NCI-H2029 treated with DMSO at 0.1 percent for 48 hours (cell line): ENCODE measurements at places on chromosomes 1 and 21.

DNA sequence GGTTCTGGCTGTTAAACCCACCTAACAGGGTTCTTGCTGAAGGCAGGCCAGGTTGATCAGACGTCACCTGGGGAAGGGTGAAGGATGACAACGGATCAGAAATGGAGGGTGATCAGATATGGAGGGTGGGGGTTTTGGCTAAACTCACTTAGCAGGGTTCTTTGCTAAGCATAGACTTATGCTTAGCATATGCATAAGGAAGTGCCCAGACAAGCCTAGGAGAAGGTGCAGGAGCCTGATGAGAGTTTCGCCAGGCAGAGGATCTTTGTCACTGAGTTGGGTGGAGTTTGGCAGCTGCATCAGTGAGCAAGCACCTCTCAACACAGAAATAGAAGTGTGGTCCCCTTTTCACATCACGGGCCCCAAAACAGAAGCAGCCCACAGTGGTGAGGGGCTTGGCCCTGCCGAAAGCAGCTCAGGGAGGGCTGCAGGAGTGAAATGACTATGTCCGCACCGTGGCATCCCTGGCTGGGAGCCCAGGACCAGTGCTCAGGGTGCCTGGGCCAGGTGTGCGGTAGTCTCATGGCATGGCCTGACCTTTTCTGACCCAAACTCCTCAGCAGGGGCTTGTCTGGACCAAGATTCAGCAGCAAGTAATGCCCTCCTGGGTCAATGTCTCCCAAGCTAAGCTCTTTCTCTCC is 101.6 kb downstream of the AJAP1 start:
- DNase-seq, result no peak

DNA sequence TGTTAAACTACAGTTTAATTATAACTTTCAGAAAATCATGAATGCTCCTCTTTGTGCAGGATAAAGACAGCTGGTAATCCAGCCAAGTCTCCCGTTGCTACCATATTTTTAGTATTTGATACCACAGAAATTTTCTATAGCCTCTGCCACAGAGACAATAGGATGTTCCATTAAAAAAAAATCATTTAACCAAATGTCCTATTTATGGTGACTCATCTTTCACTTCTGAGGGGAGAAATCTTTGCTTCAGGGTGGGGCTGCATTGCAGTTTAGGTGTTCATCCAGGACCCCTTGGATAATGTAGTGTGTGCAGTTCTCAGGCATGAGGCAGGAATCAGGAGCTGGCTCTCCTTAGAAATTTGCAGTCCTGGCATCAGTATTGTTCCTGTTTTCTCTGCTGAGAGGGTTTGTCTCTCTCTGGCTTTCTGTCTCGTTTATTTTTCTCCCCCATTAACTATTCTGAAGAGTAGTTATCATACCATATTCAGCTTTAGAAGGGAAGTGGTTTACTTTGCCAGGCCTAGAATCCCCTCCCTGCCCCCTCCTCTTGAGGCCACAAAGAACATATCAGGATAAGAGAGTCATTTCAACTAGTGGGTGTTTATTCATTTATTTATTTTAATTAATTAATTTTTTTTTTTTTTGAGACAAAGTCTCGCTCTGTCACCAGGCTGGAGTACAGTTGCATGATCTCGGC is 3.1 kb downstream of the PRUNE1 start:
- peak; percentile 28 for DNase-seq

GRCh38 chr1:162087111-162087510 is 17.6 kb downstream of the NOS1AP start:
- no peak for DNase-seq

DNA sequence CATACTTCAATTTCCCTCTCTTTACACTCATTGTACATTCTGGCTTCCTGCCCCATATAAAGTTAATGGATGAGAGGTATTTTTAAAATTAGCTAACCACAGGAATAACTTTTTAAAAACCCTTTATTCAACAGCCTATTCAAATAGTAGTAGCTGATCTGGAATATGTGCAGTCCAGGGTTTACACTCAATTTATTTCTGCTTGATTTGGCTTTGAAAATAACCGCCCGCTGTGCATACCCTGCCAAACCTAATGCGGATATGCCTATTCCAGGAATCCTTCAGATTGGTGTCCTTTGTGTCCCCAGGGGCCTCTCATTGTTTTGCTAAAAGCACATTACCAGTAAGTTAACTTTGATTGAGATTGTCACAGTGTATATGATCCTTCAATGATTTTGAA is 1686.2 kb downstream of the PLA2G4A start:
- no peak for DNase-seq

- DNase-seq, result no peak
These were observed 11.6 kb upstream of the RGSL1 start for GRCh38 chr1:182438326-182438725.

DNA sequence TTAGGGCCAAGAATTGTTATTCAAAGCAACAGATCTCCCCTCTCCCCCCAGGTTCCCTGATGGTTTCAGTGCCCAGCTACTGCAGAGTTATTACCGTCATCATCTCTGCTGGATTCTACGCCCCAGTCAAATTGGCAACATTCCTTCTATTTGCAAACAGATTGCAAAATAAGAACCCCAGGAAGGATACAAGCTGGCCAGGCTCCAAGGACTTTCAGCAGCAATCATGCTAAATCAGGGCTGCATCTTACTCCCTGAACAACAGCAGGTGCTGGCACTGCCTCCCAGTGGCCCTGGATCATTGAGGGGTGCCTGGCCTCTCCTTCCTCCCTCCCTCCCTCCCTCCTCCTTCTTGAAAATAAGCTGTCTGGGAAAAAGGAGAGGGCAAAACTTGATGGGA is 521.6 kb upstream of the BEND5 start:
- no peak for DNase-seq

DNA sequence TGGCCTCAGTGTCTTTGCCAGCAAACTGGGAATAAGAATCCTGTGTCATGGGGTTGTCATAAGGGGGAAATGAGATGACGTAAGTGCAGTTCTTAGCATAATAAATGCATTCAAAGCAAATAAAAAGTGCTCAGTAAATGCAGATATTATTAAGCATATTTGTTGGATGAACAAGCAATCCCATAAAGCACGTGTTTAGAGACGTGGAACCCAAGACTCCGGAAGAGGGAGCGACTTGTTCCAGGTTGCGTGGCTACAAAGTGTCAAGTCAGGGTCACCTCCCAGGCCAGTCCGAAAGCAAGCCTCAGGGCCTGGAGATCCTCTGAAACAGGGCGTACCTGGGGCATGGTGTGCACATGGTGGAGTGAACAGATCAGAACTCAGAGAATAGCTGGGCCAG is 58.0 kb upstream of the LAPTM5 start:
- DNase-seq, result no peak
